ENCODE measurements at places on chromosomes 11 and 22.

GRCh38 chr11:27612932-27613880 is 87.0 kb downstream of the BDNF start:
- no peak for DNase-seq

DNA sequence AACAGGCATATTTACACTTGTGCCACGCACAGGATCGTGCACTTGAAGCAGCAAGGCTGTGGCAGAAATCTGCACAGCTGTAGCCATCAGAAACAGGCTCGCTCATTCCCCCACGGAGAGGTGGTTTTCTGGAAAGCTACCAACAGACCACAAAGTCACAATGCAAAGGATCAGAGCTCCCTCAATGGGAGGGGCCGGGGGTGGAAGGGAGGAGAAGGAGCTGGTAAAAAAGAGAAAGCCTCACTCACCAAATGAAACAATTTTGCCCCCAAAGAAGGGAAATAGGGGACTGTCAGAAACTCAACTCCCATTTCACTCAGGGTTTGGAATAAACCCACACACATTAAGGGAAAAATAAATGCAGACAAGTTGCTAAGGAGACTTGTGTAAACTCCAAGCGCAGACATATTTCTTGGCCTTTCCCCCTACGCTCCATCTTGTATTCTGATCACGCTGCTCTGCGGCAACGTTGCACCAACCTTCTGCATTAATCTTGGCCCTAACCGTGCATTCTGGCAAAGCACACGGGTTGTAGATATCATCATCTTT is 43.2 kb upstream of the BLID start:
- no peak for DNase-seq

- no peak for DNase-seq
These were observed 33.2 kb downstream of the SLC5A12 start for GRCh38 chr11:26688701-26689100.

DNA sequence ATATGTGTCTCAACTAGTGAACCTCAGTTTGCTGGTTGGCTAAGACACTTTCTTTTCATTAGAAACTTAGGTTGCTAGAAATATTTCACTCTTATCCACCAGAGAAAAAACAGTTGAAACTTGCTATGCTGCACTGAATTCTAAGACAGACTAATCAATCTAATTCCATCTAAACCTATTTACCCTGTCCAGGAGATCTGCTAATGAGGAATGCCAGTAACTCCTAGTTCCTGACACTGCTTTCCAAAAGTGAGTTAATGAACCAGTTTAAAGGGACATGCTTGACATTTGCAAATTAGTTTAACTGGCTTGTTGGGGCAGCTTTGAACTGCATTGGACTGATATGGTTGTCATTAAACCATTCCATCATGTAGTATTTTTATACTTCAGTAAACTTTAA is 258.5 kb downstream of the CNTN5 start:
- DNase-seq = no peak

DNA sequence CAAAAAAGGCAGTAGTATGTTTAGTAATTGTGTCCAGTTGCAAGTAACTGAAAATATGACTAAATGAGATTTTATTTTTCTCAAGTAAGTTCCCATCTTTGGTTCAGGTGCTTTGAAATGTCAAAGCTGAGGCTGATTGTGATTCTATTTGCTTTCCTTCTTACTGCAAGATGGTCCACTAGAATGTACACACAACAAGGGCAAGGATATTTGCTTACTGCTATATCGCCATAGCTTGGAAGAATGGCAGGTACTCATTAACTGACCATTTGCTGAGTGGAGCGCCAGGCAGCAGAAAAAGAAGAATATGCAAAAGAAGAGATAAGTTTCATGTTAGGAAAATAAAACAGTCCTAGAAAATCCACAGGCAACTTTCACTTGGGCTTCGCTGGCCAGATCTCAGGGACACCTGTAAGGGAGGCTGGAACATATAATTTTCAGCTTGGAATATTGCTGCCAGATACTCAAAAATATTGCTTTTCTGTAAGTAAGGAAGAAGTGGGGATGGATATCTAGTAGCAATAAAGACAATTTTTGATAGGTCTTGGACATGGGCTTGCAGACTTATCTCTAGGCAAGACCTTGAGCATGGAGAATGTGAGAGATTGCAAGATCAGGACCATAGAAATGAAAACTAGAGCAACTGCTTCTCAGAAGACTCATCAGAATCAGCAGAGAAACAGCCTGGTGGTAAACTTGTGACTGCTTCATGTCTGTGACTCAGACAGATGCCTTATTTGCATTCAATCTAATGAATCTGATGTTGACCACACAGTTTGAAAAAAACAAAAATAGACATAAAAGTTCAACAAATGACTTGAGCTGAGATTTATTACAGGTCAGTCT is 44.8 kb upstream of the OR9Q1 start:
- no peak for DNase-seq

- DNase-seq = no peak
These were observed 49.7 kb downstream of the LINC01488 start for GRCh38 chr11:69531071-69531716.

DNA sequence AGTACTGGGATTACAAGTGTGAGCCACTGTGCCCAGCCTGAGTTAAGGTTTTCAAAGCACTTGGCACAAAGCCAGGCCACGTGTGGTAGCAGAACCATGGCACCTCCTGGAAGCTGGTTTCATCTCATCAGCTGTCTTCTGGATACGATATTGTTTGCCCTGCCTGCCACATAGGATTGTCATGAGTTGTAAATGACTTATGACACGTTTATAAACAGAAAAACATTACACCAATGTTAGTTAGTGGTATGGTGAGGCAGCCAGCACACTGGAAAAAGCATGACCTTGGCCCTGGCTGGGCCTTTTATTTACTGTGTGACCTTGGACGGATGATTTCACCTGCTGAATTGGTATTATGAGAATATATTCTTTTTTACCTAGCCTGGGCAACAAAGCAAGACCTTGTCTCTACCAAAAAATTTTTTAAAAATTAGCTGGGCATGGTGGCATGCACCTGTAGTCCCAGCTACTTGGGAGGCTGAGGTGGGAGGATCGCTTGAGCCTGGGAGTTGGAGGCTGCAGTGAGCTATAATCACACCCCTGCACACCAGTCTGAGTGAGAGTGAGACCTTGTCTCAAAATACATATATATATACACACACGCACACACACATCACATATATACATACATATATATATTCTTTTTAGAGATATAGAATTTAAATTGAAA is 24.0 kb upstream of the MYH9 start:
- peak; percentile 79 for DNase-seq

GRCh38 chr22:20955548-20955947 is 11.5 kb upstream of the AIFM3 start:
- DNase-seq = no peak

DNA sequence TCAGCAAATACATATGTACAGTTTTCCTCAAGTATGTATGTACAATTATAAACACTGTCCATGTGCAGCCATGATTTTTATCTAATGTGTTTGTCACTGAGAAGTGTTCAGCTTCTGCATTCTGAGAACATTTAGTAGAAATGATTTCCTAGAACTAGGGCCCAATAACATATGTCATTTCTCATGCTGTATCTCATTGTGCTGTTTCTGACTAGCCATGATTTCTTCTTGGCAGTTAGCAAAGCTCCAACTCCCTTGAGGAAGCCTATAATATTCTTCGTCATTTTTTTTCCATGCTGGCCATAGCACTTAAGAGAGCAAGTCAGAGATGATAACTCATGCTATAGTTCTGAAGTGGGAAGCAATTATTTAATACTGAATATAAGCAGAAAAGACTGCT is 187.8 kb downstream of the DDX10 start:
- no peak for DNase-seq

DNA sequence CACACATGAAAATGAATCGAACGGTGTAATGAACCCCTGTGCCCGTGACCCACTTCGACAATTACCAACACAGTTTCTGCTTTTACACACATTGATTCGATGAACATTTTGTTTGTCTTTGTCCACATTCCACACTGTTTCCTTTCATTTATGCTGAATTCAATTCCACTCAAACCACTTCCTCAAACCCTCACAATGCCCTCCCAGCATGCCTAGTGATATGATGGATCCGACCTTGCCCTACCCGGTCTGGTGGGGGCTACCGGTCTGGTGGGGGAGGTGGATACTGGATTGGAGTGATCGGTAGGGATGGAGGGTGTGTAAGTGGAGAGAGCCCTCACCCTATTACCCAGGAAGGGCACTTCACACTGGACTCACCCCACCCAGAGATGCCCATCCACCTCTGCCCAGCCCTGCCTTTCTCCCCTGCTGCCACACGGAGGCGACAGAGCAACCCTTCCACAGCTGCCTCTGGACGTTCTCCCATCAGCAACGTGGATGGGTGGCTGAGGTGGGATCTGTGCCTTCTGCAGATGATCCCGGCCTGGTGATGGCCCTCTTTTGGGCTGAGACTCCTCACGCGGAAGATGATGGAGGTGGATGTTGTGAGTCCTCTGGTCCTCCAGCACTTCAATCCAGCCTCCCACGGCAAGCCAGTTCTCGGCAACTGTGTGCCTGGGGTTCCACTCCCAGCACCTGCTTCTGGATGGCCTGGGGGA is 33.0 kb upstream of the P2RY2 start:
- peak; percentile 77 for DNase-seq

DNA sequence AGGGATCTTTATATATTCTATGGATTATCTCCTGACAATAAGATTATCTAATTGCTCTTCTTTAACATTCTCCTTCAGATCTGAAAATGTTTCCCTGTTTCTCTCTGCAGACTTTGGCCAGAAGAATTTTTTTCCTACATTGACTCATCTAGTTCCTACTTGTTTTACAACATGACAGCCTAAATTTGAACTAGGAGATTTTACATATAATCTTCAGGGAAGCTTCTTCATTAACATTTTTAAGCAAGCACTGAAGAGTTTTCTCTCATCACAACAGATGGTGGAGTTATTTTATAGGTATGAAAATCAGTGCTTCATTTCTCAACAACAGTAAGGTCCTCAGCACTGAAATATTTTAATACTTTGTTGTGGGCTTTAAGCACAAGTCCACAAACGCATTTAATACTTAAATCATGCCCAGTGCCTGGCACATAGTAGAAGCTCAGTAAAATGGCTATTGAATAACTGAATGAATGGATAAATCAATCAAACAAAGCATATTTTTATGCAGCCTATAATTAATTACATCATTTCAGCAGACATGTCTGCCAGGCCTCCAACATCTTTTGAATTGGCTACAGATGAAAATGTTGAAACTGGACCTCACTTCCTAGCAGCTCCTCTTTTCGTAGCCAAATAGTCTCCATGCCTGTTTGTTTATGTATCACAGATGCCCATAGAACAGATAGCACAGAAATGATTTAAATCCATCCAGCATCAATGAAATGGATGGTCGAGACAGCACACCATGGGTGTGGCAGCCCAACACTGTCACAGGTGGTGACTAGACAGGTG is 117.3 kb upstream of the POU2AF2 start:
- DNase-seq = no peak

DNA sequence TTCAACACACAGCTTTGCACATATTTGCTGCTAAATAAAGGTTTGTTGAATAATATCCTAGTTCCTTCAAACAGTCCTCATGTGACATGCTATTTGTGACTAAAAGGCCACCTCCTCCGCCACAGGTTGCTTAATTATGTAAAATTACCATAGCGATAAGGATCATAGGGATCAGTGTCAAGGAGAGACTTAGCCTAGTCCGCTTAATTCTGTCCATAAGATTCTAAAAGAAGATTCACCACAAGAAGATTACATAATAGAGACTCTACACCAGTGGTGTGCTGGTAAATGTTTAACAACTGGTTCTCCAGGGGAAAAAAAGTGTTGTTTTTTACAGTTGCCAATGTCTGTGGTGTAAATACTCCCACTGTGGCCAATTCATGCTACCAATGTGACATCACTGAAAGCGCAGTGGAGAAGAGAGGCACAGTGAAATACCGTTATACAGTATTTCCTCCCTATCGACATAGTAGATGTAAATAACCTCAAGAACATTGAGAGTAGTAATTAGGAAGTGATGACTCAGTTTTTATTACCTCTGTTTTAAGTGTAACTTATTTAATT is 4.2 kb upstream of the CHRDL2 start:
- no peak for DNase-seq

- no peak for DNase-seq
These were observed 4.8 kb upstream of the CHRNA10 start for GRCh38 chr11:3675971-3676370.

- no peak for DNase-seq
These were observed 260.5 kb downstream of the CASP12 start for GRCh38 chr11:104637662-104638170.

GRCh38 chr11:124891373-124891861 is 6.2 kb downstream of the ROBO4 start:
- no peak for DNase-seq

- no peak for DNase-seq
These were observed 116.3 kb upstream of the APOA1 start for GRCh38 chr11:116953530-116954285.

- no peak for DNase-seq
These were observed 11.3 kb upstream of the RCN1 start for GRCh38 chr11:32079553-32079952.

GRCh38 chr11:21474529-21474928 is 718.4 kb upstream of the ANO5 start:
- no peak for DNase-seq

DNA sequence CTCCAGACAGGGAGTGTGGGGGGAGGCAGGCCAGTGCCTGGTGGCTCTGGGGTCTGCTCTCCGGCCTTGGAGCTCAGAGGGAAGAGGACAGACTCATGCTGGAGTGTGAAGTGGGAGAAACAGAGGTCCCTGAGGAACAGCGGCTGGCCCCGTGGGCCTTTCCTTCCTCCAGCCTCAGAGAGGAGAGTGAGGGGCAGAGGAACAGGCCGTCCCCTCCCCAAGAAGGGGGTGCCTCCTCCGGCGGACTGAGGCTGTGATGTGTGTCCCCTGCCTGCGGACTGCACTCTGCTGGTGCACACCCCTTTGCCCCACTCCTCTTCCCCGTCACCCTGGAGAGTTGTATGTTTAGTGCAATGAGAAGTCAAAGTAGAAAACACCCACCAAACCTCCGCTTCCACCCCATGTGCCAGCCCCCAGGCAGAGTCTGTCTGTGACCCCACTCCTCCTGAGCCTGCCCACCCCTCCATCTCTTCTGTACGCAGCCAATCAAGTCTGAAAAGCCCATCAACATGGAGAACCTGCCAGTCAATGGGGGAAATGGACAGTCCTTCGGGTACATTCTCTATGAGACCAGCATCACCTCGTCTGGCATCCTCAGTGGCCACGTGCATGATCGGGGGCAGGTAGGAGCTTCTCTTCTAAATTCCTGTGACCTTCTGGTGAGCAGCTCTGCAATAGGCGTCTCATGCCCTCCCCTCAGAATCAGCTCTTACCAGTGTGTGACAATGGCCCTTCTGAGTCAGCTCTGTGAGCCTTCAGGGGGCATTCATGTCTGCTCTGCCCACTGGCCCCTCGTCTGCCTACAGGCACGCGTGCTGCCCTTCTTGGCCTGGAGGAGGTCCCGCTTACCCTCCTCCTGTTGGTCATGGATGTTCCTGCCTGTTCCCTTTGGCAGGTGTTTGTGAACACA is 39.0 kb downstream of the GLB1L2 start:
- DNase-seq = no peak

Data from activated CD4-positive, alpha-beta T cell treated with anti-CD3 and anti-CD28 coated beads for 36 hours (primary cell).